ENCODE measurements at places on chromosomes 1 and 21.
A peak's percentile ranks its signal among the peaks of the same experiment; 100 is the strongest.

GRCh38 chr1:162561616-162562469 is at the start of gene UAP1:
TSS of gene UAP1 (plus strand) at chr1:162561722. CDS start at chr1:162566069, 4,347 bp downstream.
- DNase-seq, result no peak

DNA sequence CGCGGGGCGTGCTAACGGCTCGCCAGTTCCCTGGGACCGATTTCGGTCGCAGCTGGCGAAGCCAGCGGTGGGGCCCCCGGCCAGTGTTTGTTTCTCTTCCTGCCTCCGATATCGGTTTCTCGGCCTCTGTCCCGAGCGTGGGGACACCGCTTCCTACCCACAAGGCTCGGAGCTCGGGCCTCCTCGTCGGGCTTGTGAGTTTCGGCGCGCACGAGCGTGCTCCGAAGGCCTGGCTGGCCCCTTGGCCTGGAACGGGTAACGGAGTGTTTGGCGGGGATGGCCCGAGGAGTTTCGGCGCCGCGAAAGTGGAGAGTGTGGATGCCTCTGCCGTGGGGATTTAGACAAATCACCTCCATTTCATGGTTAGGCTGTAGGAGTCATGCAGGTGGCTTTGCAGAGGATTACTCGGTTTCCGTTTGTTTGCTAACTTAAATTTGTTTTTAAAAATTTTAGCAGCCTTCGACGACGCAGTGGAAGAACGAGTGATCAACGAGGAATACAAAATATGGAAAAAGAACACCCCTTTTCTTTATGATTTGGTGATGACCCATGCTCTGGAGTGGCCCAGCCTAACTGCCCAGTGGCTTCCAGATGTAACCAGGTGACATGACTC is 559 bp downstream of the RBBP4 start:
- DNase-seq, result no peak

GRCh38 chr1:58763214-58763613 is 20.6 kb downstream of the JUN start:
- no peak for DNase-seq

GRCh38 chr1:29202053-29202452 is 20.4 kb upstream of the SRSF4 start:
- DNase-seq, result no peak

- DNase-seq, result no peak
These were observed 396.8 kb upstream of the PRMT6 start for GRCh38 chr1:106659490-106660244.

GRCh38 chr1:186093437-186093836 is 281.6 kb downstream of the TPR start:
- DNase-seq, result no peak

GRCh38 chr1:162035241-162035640 is 11.6 kb upstream of the OLFML2B start:
- no peak for DNase-seq

- DNase-seq, result no peak
These were observed 176.7 kb downstream of the OLFM3 start for GRCh38 chr1:101820071-101820470.

GRCh38 chr21:33642896-33643657 is 776 bp downstream of the ITSN1 start:
- no peak for DNase-seq

GRCh38 chr1:116325922-116326321 is 47.1 kb upstream of the ATP1A1 start:
- DNase-seq, result peak; percentile 5

- DNase-seq, result no peak
These were observed 90.1 kb downstream of the PKN2 start for GRCh38 chr1:88774151-88774556.

DNA sequence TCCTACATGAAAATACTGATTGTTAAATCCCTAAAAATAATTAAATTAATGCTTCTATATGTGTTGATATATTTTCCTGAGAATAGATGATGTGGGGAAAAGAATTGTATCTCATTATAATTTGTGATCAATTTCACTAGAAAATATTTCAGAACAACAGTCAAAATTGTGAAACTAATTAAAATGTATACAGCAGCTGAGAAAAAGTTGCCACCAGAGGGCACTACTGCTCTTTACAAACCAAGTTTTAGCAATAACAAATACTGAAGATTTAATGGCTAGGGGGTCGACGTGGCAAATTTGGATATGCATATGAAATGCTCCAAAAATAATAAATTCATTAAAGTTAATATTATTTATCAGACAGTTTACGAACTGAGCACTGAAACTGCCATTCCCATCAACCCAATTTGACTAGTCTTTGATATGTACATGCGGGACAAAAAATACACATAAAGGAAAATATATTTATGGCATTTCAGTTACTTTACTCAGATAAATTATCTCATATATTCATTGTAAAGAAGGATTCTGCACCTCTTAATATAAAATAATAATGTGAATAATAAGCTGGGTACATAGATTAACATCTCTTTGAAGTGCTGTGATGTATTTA is 96.3 kb upstream of the TMPRSS15 start:
- no peak for DNase-seq

- no peak for DNase-seq
These were observed 174.2 kb downstream of the CAMTA1 start for GRCh38 chr1:6959491-6959890.

DNA sequence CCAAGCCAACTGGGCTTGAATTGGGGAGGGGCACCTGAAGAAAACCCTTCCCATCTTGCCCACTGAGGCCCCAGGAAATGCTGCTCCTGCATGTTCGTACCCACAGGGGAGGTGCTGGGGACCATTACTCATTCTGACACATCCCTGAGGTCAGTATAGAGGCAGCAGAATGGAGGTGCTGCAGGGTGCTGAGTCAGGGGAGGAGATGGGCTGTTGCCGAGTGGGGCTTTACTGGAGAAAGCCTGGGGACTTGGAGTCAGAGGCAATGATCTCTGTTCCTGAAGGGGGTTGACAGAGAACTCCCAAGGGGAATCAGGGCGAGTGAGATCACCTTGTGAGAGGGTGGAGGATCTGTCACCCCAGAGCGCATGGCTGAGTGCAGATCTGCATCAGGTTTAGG is 40.2 kb upstream of the KCNA10 start:
- no peak for DNase-seq

GRCh38 chr1:33302325-33302724 is 18.6 kb downstream of the A3GALT2 start:
- no peak for DNase-seq

- DNase-seq, result no peak
These were observed 93.6 kb downstream of the NFIA start for GRCh38 chr1:61175976-61176375.

DNA sequence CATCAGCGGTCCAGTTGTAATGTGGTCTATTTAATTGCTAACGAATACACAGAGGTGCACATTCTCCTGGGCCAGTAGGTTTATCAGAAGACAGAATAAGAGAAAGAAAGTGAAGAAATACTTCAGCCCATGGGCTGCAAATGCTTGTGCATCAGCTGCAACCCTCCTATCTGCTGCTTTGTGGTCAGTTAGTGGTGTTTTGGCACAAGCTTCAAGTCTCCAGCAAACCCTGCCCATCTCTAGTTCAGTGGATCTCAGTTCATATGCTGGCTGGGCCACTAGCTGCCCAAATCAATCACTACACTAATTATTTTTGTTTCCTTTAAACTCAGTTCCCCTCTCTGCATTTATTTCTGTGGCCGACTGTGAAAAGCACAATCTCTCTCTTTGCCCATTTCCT is 124.2 kb downstream of the KCNJ6 start:
- no peak for DNase-seq

GRCh38 chr1:15799928-15800835 is 7.3 kb downstream of the UQCRHL start:
- DNase-seq, result no peak

DNA sequence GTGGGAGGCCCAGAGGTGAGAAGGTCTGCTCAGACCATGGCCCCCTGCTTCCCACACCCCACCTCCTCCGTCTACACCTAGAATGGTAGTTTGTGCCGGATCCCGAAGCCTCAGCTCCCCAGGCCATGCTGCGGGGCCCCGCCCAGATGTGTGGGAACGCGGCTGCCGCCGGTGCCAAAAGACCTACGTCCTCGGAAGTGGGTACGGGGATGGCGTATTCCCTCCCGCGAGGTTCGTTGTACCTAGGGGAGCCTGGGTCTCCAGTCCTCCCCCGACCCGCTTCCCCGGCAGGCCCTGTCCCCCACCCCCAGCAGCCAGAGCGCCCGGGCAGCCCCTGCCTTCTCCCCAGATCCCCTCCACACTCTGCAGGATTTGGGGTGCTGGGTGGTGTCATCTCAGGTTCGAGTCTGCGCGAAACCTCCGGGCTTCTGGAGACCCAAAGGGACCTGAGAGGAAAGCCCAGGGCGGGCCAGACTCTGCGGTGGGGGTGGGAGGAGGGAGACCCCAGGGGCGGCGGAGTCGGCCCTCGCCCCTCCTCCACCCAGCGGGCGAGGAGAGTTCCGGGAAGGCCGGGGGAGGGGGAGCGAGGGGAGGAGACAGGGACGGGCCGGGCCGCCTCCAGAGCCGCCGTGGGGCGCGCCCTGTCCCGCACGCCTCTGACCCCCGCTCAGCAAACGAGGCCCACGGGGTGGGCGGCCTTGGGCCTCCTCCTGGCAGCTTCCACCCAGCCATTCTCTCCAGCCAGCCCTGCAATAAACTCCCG is 6.2 kb upstream of the PRDM16 start:
- no peak for DNase-seq

GRCh38 chr1:61670445-61670844 is 54.5 kb downstream of the TM2D1 start:
- DNase-seq, result no peak

DNA sequence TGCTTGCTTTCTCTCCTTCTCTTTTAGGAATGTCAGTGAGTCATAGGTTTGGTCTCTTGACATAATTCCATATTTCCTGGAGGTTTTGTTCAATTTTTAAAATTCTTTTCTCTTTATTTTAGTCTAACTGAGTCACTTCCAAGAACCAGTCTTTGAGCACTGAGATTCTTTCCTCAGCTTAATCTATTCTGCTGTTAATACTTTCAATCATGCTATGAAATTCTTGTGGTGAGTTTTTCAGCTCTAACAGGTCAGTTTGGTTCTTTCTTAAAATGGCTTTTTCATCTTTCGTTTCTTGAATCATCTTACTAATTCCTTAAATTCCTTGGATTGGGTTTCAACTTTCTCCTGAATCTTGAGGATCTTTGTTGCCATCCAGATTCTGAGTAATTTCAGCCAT is 321.0 kb downstream of the PTBP2 start:
- no peak for DNase-seq

GRCh38 chr1:234313171-234313570 is 60.1 kb upstream of the COA6 start:
- no peak for DNase-seq

DNA sequence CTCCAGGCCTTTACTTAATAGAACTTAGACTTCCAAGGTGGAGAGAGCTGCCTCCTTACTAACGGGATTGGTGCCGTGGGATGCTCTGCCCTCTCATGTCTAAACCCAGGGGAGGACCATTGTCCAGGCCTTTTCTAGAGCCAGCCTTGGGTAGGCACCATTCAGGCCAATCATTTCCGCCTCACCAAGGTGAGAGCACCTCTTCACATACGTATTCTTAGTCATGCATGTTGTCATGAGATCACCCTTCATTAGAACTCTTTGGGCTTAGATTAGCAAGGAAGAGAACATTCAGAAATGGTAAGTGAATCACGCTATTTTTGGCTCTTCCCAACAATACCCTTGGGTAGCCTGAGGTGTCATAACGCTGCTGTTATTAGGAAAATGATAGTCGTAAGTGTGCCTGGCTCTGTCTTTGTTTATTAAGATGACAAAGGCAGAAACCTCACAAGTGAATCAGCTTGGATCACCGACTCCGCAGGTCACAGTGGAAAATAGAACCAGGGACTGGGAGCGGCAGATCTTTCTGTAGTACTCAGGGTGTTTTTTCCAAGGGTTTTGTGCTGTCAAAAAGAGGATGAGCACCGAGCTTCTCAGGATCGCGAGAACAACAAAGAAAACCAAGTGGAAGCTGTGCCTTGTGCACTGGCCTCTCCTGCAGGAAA is 55.0 kb downstream of the HUNK start:
- DNase-seq, result no peak

- no peak for DNase-seq
These were observed 11.3 kb upstream of the MFSD2A start for GRCh38 chr1:39943471-39944290.

DNA sequence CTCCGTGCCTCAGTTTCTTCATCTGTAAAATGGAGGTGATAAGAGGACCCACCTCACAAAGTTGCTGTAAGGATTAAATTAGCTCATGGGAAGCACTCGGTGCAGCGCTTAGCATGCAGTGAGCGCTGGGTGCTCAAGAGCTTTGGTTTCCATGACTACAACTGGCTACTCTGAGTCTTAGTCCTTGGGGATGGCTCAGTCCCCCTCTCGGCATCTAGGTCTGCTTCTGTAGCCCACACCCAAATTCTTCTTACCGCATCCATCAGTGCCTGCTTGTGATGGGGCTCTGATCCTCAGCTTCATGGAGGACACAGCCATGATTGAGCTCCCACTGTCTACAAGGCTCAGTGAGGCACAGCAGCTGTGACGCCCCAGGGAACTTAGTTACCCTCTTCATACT is 159.0 kb downstream of the ACTL8 start:
- no peak for DNase-seq

DNA sequence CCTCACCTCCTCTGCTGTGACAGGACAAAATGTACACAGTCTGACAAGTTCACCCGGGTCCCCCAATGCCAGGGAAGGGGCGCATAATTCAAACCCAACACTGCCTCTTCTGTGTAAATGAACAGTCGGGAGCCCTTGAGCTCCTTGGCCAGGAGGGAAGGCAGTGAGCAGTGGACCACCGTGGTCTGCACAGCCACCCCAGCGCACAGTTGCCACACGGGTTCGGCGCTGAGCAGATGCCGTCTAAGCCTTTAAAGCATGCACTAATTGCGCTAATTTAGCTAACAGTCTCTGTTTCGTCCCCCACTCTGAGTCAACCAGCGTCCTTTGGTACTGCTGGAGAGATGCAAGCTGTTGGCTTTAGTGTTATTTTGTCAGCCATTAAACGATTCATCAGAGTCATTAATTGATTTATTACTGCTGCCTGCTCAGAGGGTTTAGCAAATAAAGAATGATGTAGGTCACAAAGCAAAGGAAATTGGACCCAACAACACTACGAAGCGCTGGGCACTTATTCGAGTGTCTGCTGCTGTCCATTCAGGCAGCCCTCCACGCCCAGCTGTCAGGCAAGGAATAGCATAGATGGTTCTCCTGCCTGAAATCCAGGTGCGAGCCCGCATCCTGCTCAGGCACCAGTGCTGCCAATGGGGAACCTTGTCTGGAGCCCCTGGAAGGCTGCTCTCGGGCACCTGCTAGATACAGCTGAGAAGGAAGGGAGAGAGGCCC is 91.5 kb downstream of the MRPL37 start:
- no peak for DNase-seq

- DNase-seq, result no peak
These were observed 90.6 kb downstream of the GPATCH2 start for GRCh38 chr1:217540321-217540720.
